T-helper 2 cell (primary cell): ENCODE measurements at places on chromosomes 7 and 10.

GRCh38 chr7:151088019-151088855 lies 2.0 kb downstream of the AGAP3 start:
- no peak for DNase-seq

GRCh38 chr10:78402591-78402990 lies 368.9 kb downstream of the RPS24 start:
- DNase-seq: no peak

- no peak for DNase-seq
These were observed 656.9 kb downstream of the CNTNAP2 start for GRCh38 chr7:146773506-146773905.

- DNase-seq: no peak
These were observed 56.3 kb upstream of the CYP2C8 start for GRCh38 chr10:95125582-95125981.

- DNase-seq: no peak
These were observed 30.8 kb upstream of the FXYD4 start for GRCh38 chr10:43340619-43341018.
